HCT116 (cell line): ENCODE measurements at places on chromosomes 16 and 17.

DNA sequence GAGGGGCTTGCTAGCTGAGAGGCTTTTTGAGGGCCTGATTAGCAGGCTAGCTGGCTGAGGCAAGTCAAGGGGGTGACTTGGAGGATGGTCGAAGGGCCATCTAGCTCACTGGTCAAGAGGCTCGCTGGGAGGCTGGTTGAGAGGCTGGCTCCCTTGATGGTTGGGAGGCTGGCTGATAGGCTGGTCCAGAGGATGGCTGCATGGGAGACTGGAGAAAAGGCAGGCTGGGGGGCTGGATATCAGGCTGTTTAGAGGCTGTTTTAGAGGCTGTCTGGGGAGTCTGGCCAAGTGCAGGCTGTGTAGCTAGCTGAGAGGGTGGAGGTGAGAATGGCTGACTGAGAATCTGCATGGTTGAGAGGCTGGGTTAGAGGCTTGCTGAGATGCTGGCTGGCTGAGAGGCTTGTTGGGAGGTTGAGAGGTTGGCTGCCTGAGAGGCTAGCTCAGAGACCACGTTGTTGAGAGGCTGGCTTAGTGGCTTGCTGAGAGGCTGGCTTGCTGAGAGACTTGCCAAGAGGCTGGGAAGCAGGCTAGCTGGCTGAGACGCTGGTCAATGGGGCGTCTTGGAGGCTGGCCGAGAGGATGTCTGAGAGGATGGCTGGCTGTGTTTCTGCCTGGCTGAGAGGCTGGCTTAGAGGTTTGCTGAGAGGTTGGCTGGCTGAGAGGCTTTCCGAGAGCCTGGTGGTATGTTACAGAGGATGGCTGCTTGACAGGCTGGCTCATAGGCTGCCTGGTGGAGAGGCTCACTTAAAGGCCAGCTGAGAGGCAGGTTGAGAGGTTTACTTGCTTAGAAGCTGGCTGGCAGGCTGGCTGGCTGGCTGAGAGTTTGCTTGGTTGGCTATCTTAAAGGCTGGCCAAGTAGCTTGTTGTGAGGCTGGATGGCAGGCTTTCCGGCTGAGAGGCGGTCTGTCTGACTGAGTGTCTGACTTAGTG, 36.6 kb upstream of the ACSM2B start:
- DNase-seq, result no peak

- no peak for DNase-seq
Measured at GRCh38 chr16:73068541-73069401, 20.8 kb upstream of the ZFHX3 start.

- no peak for DNase-seq
Measured at GRCh38 chr17:81405411-81405872, 10.2 kb downstream of the BAHCC1 start.

DNA sequence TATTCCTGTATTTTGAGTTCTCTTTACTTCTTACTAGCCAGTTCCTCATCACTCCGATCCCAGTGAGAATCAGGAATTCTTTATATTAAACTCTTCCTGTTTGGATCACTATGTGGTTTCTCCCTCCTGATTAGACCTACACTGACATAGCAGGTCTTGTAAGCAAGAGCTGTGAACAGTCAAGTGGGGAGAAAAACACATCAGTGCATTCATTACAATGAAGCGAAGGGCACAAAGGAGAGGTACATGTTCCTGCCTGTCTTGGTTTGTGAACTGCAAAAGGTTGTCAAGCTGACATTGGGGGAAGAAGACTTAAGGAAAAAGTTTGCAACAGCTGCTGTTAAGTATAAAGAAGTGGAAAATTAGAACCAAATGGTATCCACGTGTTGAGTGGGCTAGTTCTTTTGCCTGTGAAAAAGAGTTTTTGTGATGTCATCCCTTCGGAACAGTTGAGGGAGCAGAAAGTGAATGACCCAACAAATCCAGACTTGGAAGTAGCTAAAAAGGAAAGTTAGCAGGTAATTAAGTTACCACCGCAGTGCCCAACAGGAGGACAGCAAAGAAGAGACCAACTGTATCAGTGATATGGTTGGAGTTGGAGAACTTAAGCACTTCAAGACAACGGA, 23.0 kb upstream of the TRIM25 start:
- no peak for DNase-seq

- no peak for DNase-seq
Measured at GRCh38 chr17:602436-602835, 112.2 kb downstream of the VPS53 start.

GRCh38 chr17:50634224-50634914, at the start of gene ABCC3:
Gene ABCC3 (plus strand): TSS chr17:50634881. CDS start chr17:50634937, 56 bp downstream.
- no peak for DNase-seq

DNA sequence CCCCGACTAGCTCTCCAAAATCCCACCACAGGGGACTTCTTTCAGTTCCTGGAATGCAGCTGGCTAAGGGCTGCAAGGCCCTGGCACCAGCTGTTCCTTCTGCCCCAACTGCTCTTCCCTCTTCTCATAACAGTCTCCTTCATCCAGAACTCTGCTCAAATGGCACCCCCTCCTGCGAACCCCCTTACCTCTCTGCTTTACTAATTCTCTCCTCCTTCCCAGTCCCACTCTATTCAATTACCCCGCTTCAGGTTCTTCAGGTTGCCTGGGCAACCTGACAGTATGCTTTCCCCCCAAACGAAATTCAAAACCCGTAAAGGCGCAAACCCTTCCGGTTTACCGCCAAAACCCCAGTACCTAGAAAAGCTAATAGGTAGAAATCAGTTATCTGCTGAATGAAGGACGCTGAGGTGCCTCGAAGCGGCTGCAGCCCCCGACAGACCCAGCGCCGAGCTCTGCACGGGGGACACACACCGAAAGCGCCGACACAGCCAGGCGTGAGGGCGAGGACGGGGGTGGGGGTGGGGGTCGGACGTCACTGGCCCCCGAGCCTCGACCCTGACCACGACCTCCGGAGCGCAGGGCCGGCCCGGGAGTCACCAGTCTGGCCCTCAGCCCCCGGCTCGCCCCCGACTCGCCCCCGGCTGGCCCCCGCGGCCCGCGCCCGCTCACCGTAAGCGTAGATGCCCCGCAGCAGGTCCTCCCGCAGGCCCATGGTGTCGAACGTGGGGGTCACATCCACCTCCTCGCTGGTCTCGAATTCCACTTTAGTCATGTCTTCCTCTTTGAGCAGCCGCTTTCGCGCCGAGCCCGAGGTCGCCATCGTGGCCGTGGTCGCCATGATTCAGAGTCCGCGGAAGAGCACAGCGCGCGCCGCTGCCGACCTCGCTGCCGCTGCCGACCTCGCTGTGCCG, 550 bp downstream of the EIF4A3 start:
- no peak for DNase-seq

- no peak for DNase-seq
Measured at GRCh38 chr16:29316761-29317183, 89.7 kb downstream of the NPIPB11 start.

GRCh38 chr17:41593306-41593981, 6.7 kb upstream of the KRT14 start:
- DNase-seq, result no peak

DNA sequence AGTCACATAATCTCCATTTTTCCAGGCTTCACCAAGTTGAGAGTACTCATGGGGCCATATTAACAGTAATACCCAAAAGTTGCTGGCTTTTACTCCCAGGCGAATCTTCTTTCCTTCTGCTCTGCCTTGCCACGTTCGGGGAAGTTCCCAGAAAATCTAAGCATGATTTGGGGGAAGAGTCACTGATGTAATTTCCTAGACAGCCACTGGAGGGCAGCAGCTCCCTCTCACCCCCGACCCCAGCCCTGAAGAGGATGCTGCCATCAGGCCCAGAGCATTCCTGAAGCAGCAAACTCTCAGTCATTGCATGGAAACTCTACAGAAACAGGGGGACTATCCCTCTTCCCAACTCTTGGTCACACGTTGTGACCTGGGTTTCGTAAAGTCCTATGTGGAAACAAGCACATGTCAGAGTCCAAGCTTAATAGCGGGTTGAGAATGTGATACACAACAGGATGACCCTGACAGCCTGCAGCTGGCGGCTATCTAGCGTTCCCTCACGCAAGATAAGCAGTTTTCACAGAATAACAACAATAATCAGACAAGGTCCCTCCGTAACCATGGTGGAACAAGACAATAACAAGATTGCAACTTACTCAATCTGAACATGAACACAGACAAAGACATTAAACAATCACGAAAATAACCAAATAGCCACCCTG, 43.8 kb upstream of the DHX40 start:
- peak; percentile 49 for DNase-seq

DNA sequence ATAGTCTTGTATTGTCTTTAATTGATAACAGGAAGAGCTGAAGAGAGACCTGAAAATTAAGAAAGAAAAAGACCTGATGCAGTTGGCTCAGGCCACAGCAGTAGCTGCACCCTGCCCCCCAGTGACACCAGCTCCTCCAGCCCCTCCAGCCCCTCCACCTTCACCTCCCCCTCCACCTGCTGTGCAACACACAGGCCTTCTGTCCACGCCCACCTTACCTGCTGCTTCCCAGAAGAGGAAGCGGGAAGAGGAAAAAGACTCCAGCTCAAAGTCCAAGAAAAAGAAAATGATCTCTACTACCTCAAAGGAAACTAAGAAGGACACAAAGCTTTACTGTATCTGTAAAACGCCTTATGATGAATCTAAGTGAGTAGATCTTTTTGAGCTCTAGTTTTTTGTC, 36.8 kb downstream of the C17orf58 start:
- DNase-seq, result no peak

- no peak for DNase-seq
Measured at GRCh38 chr17:29740017-29740416, 117.3 kb upstream of the CORO6 start.

- no peak for DNase-seq
Measured at GRCh38 chr16:86566966-86567700, 504 bp downstream of the FOXC2 start.

- DNase-seq, result no peak
Measured at GRCh38 chr17:42566215-42566882, 551 bp upstream of the MLX start.

GRCh38 chr17:43356999-43357398, 41.8 kb upstream of the ARL4D start:
- no peak for DNase-seq

DNA sequence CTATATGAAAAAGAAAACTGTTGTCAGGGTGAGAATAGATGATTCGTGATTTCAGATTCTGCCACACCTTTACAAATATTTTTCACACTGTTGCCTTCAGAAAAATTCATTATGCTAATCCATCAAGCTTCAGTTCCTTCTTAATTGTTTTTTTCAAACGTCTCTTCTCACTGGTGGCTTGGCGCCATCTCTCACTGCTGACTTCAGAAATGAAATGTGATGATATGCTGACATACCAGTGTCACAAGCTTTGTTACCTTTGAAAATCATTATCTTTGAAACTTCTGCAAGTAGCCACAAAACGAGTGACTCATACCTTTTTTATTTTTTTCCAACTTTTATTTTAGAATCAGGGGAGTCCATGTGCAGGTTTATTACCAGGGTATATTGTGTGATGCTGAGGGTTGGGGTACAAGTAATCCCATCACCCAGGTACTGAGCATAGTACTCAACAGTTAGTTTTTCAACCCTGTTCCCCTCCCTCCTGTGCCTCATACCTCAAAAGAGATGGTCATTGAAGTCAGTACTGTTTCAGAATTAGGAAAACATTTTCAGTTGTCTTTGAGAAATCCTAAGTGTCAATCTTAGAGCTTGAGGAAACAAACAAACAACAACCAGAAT, 14.0 kb upstream of the KRT222 start:
- no peak for DNase-seq

DNA sequence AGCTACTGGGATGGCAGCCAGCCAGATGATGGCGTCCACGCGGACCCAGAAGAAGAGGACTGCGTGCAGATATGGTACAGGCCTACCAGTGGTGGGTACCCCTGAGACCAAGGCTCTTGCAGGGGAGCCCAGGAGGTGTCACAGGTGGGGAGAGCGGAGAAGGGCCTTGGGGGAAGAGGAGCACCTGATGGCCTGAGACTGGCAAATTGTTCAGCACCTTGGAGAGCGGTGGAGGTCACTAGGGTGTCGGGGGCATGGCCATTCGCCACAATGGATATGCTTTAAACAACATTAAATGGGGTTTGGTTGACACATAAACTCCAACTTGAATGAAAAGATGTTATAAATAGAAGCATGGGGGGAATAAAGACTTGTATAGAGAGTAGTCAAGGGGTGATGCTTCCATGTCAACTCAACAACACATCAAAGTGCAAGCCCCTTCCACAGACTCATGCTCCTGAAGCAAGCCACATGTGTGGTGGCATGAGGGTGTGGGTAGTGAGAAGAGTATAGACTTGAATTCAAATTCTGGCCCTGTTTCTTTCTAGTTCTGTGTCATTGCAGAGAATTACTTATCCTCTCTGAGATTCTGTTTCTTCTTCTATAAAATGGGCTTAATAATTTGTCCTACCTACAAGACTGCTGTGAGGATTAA, 22.2 kb downstream of the CLEC19A start:
- no peak for DNase-seq

DNA sequence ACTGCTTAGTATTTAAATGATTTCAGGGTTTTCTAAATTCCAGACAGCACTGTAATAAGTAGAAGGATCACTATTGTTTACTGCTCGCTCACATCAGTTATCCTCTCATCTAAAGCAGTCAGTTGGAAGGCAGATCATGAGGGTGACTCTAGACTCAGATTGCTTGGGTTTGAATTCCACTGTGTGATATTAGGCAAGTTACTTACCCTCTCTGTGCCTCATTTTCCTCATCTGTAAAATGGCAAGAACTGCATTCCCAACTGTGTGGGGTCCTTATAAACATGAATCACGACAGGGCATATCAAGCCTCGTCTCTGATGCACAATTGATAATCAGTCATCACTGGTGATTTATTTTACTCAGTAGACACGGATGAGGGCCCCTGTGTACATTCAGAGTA, 15.1 kb downstream of the CLUAP1 start:
- no peak for DNase-seq

GRCh38 chr16:2475413-2476344, 752 bp downstream of the TBC1D24 start:
- DNase-seq, result no peak
